ENCODE measurements at places on chromosomes 6 and 20.

- no peak for DNase-seq
Observed at GRCh38 chr20:51583073-51583472, 40.6 kb upstream of the NFATC2 start.

DNA sequence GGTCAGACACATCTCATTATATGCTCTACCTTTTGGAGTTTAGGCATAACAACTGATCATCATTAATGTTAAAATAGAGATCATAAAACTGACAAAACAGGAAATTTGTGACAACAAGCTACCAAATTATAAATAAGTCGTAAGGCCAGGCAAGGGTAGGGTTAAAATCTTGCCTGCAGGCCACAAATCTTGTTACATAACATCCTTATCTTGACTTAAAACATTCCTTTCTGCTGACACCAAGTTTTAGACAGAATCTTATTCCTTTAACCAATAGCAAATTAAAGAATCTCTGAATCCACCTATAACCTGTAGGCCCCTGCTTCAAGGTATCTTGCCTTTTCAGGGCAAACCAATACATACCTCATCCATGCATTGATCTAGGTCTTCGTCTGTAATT is 32.5 kb upstream of the NKAIN2 start:
- DNase-seq = no peak

DNA sequence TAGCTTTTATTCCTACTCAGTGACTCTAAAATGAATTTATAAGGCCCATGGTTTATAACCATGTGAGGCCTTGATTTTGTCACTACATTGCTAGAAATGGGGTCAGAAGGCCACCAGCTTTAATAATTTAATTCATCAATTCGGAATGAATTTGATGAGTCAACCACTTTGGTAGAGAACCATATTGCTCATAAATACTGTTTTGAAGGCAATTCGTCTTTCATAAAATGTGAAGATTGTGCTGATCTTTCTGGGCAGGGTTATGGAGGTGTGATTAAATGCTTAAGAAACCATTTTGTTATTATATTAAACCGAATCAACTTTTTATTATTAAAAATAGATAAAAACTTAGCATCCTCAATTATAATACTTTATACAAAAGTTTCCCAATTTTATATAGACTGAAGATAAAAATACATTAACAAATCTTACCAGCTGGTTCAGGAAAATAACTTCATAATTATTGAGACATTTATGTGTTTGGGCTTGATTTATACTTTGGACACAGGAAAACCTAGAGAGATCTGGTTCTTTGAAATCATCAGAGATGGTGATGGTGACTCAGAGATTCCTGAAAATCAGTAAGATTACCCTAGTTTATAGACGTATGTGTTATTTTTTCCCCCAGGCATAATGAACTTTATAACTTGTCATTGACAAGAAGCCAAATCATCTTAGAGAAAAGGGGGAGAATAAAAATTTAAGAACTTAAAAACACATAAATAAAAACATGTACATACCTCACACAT is 10.6 kb downstream of the HCRTR2 start:
- DNase-seq = no peak

GRCh38 chr6:161407581-161407980 is 133.7 kb upstream of the AGPAT4 start:
- no peak for DNase-seq

GRCh38 chr20:59781226-59781625 is 152.2 kb downstream of the SYCP2 start:
- DNase-seq = no peak

DNA sequence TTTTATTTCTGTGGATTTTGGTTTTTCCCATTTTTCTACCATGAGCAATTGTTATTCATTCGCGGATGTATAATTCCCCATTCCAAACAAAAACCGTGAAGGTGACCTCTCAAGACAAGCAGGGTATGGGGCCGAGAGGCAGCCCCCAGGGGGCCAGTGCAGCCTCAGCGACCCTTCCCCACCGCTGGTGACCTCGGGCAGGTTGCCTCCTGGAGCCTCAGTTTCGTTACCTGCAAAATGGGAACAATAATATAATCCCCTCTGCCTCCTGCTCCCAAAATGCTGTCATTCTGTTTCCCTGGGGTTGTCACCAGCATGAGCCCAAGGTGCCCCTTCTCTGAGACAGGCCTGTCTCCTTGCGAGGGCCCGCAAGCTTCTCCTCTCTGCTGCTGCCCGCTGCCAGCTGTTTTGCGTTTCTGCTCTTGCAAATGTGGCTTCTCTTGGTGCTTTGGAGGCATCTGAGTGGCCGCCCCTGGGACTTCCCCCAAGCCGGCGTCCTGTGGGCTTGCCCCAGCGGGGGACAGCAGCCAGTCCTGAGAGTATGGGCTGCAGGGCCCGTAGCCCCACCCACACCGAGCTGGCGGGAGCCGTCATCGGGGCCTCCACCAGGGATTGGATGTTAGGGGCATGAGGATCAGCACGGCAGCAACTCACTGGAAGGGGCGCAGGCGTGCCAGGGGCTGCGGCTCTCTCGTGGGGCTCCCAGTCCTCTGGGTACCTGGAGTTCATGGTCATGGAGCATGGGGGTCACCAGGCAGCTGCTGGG is 161.9 kb downstream of the TAF4 start:
- DNase-seq = no peak

DNA sequence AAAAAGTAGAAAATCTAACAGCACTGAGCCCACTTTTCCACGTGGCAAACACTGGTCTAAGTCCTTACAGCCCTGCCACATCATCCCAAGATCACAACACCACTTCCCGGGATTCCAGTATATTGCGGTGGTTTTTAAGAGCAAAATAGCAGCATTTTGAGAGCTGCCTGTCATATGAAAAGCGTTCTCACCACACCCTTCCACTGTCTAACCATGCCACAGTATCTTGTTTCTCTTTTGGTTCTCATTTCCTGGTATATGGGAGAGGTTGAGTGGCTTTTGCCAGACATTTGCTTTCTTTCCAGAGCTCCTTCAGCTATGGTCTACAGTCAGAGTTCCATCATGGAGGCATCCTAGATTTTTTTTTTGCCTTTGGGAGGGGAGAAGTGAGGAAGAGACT is 243.0 kb downstream of the TSHZ2 start:
- no peak for DNase-seq

GRCh38 chr20:46803123-46804020 is 91.3 kb upstream of the EYA2 start:
- no peak for DNase-seq

DNA sequence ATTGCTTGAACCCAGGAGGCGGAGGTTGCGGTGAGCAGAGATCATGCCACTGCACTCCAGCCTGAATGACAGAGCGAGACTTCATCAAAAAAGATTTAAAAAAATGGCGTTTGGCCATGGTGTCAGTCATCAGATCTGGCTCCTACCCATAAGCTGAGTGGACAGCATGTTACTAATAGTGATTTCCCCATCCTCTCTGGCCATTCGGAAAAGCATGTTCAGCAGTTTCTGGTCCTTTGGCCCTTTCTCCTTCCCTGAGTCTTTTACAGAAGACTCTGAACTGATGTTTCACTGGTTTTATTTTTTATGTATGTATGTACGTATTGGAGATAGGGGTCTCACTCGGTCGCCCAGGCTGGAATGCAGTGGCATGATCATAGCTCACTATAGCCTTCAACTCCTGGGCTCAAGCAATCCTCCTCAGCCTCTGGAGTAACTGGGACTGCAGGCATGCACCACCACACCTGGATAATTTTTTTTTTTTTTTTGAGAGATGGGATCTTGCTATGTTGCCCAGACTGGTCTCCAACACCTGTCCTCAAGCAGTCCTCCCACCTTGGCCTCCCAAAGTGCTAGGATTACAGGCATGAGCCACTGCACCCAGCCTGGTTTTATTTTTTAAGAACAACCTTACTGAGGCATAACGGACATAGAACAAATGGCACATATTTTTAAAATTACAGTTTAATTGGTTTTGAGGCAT is 84.2 kb upstream of the CNKSR3 start:
- no peak for DNase-seq

- no peak for DNase-seq
Observed at GRCh38 chr6:144500892-144501291, 215.8 kb downstream of the UTRN start.

DNA sequence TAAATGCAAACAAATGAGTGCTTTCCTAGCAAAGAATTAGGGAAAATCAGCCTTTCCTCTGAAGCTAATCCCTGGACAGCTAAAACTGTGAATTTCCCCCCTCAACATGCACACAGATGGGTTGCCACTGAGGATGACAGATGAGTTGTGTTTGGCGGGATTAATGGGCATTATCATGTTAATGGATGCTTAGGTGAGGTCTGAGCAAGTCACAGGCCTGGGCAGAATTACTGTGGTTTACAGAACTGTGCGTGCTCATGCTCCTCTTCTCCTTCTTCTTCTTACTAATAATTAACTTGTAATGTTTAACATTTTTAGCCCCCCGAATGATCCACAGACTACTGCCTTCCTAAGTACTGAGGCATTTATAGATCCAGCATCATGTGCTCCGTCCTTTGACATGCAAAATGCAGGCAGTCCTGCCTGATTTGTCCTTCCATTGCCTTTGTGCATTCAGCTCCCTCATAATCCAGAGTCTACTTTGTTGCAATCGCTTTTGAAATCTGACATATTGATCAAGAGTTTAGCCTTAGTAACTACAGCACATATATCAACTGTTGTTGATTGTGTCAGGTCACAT is 753.4 kb upstream of the MMS22L start:
- DNase-seq = no peak

DNA sequence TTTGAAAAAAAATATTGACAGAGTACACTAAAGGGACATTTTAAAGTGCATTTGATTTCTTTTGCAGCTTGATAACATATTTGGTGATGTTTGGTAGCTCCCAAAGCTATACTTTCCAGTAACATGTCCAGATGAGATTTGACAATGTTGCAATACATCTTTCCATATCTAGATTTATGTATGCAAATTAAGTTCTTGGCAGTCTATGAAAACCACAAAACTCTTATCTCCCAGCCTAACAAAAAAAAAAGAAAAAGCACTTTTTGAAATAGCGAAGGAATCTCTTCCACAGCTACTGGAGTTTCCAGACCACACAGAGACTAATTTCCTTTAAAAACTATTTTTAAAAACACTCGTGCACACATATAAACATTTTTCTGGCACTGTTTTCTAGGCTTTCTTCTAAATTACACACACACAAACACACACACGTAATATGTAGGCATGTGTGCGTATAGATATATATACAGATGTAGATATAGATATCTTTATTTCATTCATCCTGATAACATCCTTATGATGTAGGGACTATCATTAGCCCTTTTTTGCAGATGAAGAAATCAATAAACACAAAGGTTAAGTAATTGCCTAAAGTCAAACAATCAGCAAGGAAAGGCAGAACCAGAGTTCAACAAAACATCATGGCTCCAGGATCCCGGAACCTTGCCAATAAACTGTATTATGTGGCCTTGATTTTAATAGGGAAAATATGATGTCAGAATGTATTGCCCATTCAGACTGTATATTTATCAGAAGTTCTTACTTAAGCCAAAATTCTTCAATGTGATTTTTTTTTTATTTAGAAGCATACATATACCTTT is 93.3 kb downstream of the ADGRB3 start:
- DNase-seq = no peak

DNA sequence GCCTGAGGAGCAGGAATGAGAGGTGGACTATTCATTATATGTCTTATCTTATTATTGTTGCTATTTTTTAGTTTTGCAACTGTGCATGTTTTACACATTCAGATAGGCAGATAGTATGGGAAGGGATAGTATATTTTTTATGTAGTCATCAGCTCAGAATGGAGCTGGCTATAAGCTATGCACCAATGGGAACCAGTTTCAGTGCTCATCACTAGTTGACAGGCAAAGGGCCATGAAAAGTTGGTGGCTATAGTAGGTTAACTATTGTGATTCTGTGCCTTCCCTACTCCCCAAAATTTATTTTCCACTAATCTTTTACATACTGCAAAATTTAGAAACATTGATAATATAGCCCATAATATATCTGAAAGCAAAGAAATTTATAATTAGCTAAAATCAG is 5.3 kb upstream of the UBD start:
- no peak for DNase-seq

GRCh38 chr20:37523911-37524700 is 3.1 kb downstream of the NNAT start:
- DNase-seq = no peak

DNA sequence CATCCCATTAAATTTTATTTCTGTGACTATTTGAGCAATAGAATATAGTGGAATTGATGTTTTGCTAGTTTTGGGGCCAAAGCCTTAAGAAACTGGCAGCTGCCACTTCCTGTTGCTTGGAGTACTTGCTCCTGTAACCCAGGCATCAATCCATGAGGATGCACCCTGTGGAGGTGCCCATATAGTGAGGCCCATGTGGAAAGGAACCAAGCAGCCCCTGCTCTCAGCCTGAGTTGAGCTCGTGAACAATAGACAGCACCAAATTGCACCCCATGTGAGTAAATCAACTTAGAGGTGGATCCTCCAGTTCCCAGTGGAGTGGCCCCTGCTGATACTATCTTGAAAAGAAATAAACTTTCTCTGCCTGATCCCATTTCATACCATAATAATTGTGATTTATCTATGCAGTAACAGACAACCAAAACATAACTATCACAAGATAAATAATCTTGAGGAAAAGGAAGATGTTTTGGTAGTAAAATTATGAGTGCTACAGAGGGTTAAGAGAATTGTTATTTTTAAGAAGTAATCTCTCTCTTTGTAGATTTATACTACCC is 481.9 kb downstream of the TBC1D32 start:
- DNase-seq = no peak

DNA sequence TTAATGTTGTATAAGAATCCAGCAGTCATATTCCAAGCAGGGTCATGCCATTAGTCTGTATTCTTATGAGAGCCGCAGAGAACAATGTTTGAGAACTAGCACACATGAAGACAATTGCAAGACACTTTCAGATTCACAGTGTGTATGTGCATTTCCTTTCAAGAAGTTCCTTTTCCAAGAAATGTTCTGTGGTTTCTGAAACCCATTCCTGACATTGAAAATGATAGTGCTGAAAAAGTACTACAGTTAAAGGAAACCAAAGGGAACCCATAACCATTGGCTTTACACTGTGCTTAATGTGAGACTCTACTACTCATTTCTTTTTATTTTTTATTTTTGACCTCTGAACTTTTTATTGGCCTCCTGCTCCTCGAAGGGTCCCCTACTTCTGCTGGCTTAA is 4.2 kb upstream of the CALHM6 start:
- DNase-seq = no peak

- DNase-seq = no peak
Observed at GRCh38 chr6:19895866-19896692, 58.9 kb downstream of the ID4 start.

Data from putamen (tissue), 1 donor.